ENCODE measurements at places on chromosomes 5 and 9.

DNA sequence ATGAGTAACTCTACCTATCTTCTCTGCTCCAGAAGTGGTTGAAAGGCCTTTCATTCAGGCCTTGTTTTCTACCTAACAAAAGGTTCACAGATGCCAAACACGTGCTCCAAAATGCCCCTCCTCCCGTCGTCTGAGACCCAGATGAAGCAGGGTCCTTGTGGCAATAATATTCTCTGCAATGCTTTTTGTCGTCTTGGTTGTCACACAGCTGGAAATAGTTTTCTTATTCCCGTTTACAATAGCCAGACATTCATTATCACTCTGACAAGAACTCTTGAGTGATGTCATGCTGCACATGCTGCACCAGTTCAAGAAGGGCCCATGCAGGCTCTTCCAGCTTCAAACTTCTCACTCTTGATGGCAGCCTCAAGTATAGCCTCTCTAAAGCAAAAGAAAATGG lies 7.8 kb downstream of the LPAR1 start:
- DNase-seq: no peak

DNA sequence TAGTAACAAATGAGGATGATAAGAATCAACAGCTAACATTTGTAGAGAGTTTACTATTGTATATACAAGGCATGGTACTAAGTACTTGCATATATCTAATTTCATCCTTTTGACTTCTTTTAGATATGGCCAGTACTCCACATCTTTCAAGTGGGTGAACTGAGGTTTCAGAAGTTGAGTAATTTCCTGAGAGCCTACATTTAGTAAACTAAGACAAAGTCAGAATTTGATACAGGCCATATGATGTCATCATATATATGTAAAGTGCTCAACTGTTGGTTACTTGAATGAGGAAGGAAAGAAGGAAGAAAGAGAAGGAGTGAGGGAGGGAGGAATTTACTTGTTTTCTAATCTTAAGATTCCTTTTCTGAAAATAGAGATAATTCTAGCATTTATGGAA lies 52.8 kb downstream of the GRIA1 start:
- DNase-seq: no peak

DNA sequence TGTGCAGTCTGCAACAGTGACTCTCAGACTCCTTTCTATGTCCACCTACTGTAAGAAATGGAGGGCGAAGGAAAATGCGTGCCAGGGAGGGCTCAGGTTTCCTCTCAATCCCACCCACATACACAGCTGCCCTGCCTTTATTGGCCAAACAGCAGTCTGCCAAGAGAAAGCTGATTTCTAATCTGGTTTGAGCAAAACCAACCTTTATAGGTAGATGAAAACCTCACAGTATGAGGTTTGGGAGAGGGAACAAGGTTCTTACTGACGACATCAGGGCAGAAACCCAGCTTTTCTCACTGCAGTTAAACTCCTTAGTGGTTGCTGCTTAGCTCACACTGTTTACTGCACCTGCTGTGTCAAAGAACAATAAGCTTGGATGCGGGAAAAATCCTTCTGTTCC lies 152.3 kb upstream of the KLF9 start:
- DNase-seq: no peak

DNA sequence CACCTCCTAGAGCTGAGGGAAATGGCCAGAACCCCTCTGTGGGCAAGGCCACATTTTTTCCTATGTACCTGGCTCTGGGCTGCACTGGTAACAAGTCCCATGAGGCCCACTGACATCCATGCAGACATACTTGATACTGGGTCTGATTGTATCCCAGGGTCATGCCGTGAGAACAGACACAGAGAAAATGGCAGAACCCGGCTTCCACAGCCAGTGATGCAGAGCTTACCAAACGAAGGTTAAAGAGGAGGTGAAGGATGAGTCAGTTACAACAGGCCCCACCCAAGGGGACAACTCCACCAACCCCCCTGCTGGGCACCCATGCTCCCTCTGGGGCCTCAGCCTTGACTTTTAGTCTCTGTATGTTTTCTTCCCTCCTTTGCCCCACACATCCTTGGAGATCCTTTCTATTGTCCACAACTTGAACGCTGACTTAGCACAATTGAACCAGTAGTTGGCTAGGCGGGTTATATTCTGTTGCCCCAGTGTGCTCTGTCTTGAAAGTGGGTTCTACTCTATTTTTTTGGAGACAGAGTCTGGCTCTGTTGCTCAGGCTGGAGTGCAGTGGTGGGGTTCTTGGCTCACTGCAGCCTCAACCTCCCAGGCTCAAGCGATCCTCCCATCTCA lies 93.5 kb downstream of the DAP start:
- DNase-seq: no peak

GRCh38 chr5:80620211-80620610 lies 34.2 kb upstream of the MSH3 start:
- DNase-seq: no peak

- no peak for DNase-seq
Observed at GRCh38 chr5:119879446-119879845, 250.1 kb downstream of the FAM170A start.

DNA sequence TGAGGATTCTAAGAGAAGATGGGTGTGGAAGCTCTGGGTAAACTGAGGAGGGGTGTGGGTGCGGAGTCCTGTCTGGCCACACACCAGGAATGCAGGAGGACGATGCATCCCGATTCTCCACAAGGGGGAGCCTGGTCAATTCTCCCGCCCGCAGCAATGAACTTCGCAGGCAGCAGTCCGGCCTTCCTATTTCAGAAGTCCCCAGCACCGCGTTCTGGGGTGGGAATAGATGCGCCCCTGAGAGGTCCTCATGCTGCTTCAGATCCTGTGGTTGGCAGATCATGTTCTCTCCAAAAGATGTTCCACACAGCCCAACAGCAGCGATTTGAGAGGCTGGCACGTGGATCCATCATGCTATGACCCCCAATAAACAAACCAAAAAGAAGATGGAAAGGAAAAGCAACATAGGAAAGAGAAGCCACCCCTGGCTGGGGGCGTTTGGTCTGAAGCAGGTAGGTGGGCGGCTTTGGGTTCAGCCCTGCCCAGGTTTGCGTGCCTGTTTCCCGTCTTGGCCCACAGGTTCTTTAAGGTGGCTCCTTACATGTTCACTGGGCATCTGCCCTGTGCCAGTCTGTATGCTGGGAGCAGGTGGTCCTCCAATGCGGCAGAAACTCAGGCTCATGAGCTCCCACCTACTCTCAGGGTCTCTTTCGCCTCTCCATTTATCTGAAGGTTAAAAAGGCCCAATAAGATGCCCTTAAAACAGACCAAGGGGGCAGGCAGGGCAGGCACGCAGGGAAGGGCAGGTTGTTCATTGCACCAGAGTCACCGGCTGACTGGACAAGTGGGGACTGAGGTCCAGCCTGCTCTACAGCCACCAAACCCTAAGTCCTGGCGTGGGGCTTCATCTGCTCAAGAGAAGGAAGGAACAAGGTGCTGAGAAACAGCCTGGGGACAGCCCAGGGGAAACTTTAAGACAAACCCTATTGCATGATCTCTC lies 171.6 kb downstream of the PAX5 start:
- no peak for DNase-seq

GRCh38 chr5:28648108-28648507 lies 1609.7 kb upstream of the CDH9 start:
- DNase-seq: no peak

DNA sequence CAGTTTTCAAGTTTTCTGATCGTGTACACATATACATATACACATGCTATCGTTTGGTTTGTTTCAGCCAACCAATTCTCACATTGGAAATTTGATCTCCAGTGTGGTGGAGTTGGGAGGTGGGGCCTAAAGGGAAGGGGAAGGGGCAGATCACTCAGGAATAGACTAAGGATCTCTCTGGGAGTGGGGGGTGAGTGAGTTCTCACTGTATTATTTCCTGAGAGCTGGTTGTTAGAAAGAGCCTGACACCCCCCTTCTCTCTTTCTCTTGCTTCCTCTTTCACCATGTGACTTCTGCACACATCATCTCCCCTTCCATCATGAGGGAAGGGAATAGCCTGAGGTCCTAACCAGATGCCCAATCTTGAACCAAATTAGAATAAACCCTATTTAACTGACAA lies 551.7 kb downstream of the MAT2B start:
- DNase-seq: no peak

DNA sequence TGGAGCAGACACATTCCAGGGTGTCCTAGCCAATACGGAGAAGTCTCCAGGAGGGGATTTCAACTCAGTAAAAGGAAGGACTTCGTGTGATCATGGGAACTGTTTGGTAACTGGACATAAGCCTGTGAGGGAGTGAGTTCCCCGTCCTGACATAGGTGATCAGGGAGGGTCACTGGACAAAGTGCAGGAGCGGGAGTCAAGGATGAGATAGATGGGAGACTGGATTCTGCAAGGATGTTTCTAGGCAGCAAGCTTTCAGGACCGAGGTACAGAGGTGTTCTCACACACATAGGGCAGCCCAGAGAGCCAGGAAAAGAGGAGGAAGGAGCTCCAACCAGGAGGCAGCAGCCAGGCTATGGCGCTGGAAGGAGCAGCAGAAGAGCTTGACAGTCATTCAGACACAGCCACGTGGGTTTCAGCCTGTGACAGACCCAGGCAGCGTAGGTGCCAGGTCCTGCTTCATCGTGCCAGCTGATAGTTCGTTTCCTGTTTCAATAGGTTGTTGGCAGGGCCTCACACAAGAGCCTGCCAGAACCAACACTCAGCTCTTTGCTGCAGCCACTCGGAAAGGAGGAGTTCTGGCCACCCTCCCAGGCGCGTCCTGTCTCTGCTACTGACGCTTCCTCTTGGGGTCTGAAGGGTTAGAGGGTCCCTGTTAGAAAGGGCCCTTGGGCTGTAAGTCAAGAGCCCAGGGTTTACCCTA lies 84.1 kb downstream of the AMBP start:
- DNase-seq: peak; percentile 77

DNA sequence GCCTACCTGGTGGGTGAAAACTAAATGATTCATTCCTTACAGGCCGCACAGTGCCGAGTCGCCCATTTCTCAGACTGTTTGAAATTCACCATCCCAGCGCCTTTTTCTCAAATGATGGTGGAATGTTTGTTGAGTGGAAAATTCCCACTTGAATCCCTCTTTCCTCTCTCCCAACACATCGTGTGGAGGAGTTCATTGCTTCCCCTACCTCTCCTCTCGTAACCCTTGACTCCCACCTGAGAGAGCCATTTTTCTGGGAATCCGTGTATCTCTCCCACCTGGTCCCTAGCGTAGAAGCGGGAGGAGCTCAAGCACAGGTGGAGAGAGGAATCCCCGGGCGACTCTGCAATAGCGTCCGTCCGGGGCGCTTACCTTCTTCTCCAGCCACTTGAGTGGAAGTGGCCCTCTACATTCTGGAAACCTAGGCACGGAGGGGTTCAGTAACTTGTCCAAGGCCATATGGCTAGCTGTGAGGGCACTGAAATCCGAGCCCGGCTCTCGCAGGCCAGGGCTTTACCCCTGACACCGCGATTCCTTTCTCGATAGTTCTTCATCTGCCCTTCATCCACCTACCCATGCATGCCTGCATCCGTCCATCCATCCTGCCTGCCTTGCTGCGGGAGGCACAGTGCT lies 683 bp downstream of the OSMR start:
- DNase-seq: no peak

DNA sequence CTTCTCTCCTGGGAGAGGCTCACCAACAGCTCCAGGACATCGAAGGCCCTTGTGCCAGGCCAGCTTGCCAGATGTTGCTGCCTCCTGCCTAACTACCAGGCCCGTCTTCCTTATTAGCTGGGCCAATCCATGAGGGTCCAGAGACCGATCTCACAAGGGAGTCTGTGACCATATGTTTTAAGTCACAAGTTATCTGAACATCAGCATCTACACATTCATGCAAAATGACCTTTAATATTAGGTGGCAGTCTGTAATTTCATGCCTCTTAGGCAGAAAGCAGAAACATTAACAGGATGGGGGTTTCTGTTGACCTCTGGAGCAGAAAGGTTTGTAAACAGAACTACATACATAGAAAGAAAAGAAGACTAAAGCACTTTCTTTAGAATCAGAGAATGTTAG lies 75.1 kb upstream of the SLC25A51 start:
- no peak for DNase-seq

DNA sequence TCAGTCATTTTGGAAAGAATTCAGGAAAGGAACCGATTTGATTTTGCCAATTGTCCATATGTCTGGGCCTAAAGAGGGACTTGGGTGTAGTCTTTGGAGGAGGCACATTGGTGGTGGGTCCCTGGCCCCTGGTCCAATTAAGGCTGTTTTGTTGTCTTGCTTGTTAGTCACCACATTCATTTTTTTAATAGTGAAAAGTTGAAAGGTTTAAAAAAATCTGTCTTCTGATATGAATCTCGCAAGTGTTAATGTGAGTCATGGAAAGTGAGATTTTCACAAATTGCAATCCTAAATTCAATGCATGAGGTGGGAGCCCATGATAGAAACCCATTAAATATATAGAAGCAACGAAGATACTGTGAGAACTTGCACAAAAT lies 165.9 kb upstream of the OTULINL start:
- DNase-seq: no peak

DNA sequence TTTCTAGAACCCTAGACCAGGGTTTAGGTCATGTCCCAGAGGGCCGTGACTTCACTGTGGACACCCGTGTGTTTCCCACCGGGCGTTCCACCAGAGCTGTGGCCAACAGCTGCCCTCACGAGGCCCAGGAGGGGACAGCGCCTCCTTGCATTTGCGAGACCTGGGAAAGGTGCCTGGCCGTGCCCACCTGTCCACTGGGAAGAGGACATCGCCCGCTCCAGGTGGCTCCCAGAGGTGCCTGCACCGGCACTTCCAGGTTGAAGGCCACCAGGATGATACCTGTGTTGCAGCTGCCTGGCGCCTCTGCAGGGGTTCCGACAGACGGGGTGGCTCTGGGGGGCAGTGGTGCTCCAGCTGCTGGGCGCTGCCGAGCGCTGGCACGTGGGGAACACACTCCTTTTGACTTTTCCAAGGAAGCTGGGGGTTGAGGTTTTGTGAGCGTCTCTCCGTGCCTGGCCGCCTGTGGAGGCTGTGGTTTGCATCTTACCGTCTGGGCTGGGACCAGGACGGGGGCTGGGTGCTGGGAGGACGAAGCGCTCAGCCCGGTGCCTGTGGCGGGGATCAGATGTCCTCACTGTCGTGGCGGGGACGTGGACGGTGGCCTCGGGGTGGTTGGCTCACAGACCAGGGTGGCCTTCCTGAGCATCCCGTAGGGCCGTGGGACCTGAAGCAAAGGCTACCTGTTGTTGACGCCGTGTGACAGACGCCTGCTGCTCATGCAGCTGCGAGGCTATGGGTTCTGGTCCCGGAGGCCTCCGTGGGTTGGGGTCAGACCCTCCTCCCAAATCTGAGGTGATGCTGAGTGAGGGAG lies 19.2 kb downstream of the NKD2 start:
- DNase-seq: no peak

- no peak for DNase-seq
Observed at GRCh38 chr5:179478624-179479023, 71.7 kb upstream of the RUFY1 start.

GRCh38 chr5:172321593-172321992 lies 38.0 kb upstream of the UBTD2 start:
- no peak for DNase-seq

- no peak for DNase-seq
Observed at GRCh38 chr9:88224938-88225337, 86.7 kb upstream of the SPATA31C2 start.

Data from C1 segment of cervical spinal cord (tissue), 14 donors.